ENCODE measurements at places on chromosomes 6 and 20.

- no peak for DNase-seq
These were observed 79.6 kb downstream of the ANKRD60 start for GRCh38 chr20:58148891-58149290.

DNA sequence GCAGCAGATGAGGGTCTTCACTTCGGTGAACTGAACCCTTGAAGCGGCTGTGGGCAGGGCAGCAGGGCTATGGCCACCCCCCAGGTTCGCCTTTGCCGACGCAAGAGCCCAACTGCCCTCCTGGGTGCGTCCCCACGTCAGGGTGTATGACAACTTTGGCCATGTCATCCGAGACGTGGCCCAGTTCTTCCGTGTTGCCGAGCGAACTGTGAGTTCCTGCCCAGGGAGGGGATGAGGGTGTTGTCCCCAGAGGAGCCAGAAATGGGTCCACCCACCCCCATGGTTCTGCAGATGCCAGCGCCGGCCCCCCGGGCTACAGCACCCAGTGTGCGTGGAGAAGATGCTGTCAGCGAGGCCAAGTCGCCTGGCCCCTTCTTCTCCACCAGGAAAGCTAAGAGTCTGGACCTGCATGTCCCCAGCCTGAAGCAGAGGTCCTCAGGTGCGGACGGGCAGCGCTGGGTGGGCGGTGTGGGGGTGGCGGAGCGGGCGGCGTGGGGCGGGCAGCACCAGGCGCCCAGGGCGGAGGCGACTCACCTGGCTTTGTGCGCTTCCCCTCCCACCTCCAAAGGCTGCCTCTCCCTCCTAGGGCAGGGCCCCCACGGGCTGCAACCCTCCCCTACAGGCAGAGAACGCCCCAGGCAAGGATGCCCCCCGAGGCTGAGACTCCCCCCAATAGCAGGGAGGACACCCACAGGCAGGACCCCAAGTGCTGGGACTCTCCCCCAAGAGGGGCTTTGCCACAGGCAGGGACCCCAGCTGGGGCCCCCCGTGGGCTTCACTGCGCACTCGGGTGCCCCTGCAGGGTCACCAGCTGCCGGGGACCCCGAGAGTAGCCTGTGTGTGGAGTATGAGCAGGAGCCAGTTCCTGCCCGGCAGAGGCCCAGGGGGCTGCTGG lies 6.2 kb upstream of the TNFRSF6B start:
- no peak for DNase-seq

GRCh38 chr20:10329387-10330005 lies 104.5 kb downstream of the MKKS start:
- peak; percentile 76 for DNase-seq

DNA sequence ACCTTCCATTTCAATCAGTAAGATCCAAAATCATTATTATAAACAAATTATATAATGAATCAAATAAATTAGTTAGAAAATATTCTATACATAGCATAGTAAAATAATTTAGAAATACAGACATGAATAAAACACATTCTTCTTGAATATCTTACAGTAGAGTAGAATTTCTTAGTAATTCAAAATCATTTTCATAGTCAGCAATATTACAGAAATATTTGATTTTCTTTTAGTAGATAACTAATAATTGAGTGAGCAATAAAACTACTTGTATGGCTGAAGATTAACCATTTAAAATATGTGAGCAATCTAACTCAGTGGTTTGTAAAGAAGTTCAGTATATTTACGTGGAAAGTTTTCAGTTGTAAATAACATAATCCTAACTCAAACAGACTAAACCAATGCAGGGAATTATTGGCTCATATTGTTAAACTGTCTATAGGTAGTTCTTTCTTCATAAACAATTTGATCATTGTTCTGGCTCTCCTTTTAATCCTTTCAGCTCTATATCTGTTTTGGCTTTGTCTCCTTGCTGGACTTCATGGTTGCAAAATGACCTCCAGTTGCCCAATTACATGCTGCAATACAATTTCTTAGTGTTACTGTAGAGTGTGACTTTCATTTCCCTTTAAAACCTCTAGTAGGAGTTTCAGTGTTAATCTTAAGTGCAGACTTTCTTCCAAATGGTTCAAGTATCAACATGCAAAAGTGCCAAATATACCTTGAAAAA lies 307.5 kb downstream of the EYS start:
- no peak for DNase-seq

DNA sequence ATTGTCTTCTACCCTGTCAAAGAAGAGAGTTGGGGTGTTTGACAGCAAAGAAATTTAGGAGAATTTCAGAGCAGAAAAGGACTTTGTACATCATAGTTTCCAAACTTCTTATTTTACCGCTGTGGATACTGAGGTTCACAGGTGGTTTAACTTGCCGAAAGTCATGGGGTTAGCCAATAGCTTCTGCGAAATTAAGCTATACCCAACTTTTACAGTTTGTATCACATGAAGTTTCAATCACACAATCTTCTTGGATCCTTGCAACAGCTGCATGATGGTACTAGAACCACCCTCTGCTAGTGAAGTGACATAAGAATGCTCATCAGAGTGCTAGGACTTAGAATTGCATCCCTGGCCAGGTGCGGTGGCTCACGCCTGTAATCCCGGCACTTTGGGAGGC lies 345.5 kb downstream of the CD83 start:
- no peak for DNase-seq

DNA sequence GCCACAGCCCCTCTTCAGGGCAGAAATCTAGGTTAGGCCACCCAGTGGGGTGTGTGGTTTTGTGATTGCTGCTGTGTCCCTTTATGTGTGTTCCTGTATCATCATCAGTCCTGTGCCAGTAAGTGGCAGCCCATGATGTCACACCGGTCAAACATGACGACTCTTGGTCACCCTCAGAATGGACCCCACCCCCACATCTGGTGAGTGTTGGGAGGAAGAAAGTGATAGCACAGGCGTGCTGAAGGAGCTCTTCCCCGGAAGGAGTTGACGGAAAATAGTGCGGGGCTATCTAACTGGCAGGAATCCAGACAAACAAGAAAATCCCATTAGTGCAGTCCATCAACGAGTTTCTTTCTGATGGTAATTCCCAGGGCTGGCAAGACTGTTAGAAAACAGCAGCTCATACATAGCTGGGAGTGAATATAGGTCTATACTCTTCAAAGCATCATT lies 33.4 kb upstream of the IL17A start:
- DNase-seq = no peak

DNA sequence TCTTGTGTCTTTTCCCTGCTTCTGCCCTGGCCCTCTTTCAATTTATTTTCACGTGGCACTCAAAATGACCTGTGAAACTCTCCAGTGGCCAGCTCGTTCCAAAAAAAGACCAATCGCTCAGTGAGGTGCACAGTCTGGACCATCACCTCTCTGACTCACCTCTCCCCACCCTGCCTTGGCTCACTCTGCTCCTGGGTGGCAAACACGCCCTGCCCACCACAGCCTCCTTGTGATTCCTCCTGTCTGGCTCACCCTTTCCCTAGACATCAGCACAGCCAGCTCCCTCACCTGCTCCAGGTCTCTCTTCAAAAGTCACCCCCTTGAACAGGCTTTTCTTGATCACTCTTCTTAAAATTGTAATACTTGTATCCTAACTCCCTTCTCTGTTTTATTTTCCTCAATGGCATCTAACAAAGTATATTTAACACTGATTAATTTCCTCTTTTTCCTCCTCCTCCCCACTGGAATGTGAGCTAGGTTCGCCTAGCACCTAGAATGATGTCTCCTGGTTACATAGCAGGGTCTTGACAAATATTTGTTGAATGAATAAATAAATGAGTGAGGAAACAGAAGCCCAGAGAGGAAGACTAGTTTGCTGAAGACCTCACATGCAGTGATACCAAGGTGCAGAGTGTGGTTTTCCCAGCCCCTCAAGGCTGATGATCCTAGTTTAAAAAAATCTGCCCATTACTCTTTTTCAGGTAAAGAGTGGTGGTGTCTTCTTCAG lies 109.0 kb downstream of the GJA10 start:
- DNase-seq = no peak

- no peak for DNase-seq
These were observed 52.3 kb upstream of the ADGRF1 start for GRCh38 chr6:47094241-47094925.

- DNase-seq = no peak
These were observed 116.8 kb downstream of the CHD6 start for GRCh38 chr20:41501376-41501775.

GRCh38 chr6:73302339-73302738 lies 39.3 kb upstream of the KHDC1 start:
- no peak for DNase-seq

DNA sequence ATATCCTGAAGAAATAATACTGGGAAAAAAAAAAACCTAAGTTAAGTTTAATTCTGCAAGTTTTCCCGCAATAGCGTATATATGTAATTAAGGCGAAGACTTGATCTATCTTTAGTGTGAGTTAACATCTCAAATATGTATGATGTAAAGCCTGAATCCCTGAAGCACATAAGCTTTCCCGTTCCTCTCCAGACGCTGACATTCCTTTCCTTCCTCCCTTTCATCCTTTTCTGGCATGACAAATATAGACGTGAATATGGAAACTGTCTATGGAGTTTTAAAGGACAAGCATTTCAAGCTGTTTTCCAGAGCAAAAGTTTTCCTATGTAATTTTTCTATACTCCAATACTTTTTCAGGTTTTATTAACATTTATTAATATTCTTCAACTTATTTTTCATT lies 637.0 kb downstream of the COL12A1 start:
- no peak for DNase-seq

- no peak for DNase-seq
These were observed 206.0 kb upstream of the SHLD1 start for GRCh38 chr20:5544175-5544574.

- DNase-seq = no peak
These were observed 85.5 kb upstream of the HTR1B start for GRCh38 chr6:77548662-77549366.

GRCh38 chr20:24590178-24590982 lies 121.0 kb downstream of the SYNDIG1 start:
- DNase-seq = no peak

DNA sequence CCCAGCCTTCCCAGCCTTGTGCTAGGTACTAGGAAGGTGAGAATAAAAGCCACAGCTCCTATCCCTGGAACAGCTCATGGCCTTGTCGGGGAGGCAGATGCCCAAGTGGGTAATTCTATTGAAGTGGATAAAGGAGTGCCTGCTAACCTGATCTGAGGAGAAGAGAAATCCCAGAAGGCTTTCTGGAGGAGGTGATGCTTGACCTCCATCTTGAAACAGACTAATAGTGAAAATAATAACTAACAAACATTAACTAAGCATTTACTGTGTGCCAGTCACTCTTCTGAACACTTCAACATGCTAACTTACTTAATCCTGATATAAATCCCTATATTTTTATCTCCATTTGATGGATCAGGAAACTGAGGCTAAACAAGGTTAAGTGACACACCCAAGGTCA lies 493.2 kb upstream of the CHD6 start:
- DNase-seq = no peak

- DNase-seq = no peak
These were observed 95.9 kb upstream of the IFNGR1 start for GRCh38 chr6:137315081-137315480.

GRCh38 chr6:131629651-131630050 lies 1.6 kb upstream of the MED23 start:
- DNase-seq = no peak

- DNase-seq = no peak
These were observed 10.1 kb downstream of the JARID2 start for GRCh38 chr6:15255909-15256395.

GRCh38 chr6:170388113-170388512 lies 81.6 kb downstream of the FAM120B start:
- no peak for DNase-seq

GRCh38 chr6:21164768-21165326 lies 428.7 kb upstream of the SOX4 start:
- no peak for DNase-seq

DNA sequence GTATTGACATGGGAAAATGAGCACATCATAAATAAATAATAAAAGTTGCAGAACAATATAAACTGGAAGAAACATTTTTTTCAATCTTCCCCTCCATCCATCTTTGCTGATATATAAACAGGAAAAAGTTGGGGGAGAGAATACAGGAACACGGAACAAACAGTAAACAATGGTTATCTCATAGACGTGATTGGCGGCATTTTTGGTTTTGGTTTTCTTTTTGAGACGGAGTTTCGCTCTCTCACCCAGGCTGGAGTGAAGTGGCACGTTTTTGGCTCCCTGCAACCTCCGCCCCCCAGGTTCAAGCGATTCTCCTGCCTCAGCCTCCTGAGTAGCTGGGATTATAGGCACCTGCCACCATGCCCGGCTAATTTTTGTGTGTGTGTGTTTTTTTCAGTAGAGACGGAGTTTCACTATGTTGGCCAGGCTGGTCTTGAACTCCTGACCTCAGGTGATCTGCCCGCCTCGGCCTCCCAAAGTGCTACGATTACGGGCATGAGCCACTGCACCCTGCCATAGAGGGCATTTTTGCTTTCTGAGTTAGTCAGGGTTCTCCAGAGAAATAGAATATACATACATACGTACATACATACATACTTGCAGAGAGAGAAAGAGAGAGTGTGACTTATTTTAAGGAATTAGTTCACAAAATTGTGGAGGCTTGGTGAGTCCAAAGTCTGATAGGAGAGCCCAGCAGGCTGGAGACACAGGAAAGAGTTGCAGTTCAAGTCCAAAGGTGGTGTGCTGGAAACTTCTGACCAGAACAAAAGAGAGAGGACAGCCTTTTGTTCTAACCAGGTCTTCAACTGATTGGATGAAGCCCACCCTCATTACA lies 22.6 kb downstream of the GNL1 start:
- no peak for DNase-seq

DNA sequence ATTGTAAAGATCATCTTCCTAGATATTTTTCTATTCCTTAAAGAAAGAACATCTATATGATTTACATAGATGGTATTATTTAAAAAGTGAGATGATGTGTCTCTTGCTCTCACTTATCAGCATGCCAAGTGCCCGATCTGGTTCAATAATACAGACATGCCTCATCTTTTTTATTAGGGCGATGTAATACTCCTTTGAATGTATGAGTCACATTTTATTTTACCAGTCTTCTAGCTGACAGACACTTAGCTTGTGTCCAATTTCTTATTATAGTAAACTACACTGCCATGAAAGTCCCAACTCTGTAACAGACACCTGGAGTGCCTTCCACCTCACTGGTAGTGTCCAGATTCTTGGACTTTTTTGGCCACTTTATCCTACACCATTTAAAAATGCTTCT lies 586.6 kb upstream of the BTBD3 start:
- DNase-seq = no peak

GRCh38 chr6:48889429-48889828 lies 573.6 kb downstream of the MMUT start:
- no peak for DNase-seq

DNA sequence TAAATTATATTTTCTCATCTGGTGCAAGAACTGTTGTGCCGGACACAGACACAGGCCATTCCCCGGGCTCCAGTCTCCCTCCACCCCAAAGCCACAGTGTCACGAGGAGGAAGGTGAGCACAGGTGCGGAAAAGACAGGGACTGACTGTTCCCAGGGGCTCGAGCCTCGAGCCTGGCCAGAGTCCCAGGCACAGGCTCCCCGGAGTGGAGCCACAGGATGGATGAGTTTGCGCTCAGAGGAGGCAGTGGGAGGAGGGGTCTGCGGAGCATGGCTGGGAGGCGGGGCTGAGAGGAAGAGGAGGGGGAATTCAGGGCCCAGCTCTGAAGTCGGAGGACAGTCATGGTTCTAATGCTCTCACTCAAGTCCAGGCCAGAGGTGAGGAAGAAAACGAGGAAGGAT lies 284.8 kb downstream of the SMOC2 start:
- no peak for DNase-seq

All from DMS 273 treated with DMSO at 0.1 percent for 48 hours (cell line).